Hypothalamus (tissue), 51 donors: ENCODE measurements at places on chromosomes 1 and 21.

- DNase-seq = no peak
Measured at GRCh38 chr1:77095236-77095635, 124.0 kb downstream of the PIGK start.

- no peak for DNase-seq
Measured at GRCh38 chr1:6667139-6667538, 34.5 kb downstream of the DNAJC11 start.

GRCh38 chr1:34075576-34075975, 89.5 kb downstream of the CSMD2 start:
- no peak for DNase-seq

DNA sequence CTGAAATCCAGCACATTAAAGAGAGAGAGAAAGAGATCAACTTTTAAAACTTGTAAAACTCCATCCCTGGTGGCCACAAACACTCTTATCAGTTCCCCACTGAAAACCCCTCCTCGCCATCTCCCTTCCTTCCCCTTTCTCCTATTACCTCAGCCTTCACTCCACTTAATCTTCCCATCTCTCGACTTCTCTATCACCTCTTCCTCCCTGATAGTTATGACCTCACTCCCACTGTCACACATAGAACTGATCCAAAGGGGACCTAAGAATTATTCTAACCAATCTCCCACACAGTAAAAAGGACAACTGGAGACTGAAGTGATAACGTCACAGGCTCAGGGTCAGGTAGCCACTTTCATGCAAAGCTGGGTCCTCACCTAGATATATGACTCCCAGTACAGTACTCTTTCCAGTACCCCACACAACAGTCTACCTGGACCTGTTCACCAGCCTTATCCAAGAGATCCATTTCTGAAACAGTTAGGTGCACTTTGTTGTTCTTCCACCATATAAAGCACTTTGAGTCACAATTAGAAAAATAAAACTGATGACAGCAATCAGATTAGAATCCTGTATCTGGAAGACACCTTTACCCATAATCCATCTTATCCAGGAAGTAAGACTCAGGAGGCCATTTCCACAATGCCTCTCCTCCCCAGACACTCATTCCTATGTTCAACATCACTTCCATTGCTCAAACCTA, 324.8 kb downstream of the SMYD3 start:
- DNase-seq = no peak

- no peak for DNase-seq
Measured at GRCh38 chr1:94004924-94005323, 95.7 kb upstream of the GCLM start.

GRCh38 chr1:28021064-28021463, 61.3 kb downstream of the XKR8 start:
- DNase-seq = no peak

GRCh38 chr1:7565099-7565750, 205.9 kb upstream of the VAMP3 start:
- DNase-seq = no peak

DNA sequence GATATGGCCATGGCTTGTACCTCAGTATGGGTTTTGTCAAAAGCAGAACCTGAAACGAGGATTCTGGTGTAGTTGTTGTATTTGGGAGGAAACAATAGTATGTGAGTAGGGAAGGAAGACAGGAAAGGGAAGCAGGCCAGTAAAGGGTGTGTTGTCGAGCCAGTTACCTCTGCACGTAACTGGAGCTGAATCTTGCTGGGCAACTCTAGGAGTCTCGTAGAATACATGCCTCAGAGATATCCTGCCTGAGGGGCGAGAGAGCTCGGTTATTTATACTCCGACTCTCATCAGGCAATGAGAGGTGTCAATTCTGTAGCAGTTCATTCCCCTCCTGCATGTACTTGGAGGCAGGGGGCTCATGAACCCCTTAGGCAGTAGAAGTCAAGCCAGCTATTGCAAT, 45.9 kb upstream of the KIF26B start:
- no peak for DNase-seq

- DNase-seq = no peak
Measured at GRCh38 chr1:8010080-8010664, 15.9 kb downstream of the ERRFI1 start.

DNA sequence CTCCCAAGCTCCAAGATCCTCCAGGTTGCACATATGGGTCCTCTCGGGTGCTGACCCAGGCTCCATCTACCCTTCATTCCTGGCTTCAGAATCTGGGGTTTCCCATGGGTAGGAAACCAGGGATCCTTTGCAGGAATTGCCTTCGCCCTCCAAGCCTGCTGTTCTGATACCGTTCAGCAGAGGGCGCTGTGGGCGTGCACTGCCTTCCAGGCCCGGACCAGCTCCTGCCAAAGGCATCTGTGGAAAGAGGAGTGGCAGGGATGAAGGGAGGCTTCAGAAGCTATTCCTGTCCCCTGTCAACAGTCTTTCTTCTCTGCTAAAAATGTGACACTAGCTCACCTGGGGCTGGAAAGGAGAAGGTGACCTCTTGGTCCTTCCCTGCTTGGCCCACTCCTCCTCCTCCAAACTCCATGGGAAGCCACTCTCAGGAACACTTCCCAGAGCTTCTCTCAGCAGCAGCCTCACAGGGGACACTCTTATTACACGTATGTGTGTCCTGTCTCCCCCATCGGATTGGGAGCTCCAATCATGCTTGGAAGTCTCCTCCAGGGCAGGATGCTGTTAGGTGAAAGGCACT, 71.2 kb downstream of the VWA5B1 start:
- DNase-seq = peak; percentile 78

- DNase-seq = no peak
Measured at GRCh38 chr1:55955016-55955621, 624.2 kb downstream of the PLPP3 start.

DNA sequence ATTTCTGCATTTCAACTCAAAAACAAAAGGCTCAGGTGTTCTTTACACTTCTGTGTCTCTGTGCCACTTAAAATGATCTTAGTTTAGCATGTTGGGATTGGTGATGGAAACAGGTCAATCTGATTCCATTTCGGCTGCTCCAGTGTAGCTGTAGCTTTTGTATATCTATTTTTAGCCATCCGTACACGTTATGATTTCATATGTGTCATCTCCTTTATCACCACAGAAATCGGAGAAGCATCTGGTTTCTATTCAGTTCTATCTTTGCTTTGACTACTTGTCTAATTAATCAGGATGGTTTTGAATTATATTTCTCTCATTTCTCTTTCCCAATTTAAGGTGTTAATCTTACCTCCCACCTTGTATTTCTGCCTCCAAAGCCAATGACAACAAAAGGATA, 41.1 kb downstream of the RGS21 start:
- DNase-seq = no peak

DNA sequence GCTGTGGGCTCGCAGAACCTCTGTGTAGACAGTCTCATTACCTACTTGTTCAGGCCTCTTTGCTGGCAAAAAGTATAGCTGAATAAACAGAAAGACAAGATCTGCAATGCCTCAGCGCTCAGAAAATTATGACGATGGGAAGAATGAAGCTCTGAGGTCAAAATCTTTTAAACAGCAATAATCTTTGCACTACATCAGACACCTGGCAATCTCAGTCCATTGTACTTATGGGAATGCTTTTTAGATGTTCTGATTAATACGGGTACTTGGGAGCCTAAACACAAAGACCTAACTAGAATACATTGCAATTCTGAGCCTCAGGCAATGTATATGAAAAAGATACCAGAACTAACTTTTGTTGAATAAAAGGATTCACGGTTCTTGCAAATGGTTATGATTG, 410.7 kb downstream of the SMYD3 start:
- no peak for DNase-seq

GRCh38 chr1:165174491-165174890, 182.0 kb downstream of the LMX1A start:
- DNase-seq = no peak

DNA sequence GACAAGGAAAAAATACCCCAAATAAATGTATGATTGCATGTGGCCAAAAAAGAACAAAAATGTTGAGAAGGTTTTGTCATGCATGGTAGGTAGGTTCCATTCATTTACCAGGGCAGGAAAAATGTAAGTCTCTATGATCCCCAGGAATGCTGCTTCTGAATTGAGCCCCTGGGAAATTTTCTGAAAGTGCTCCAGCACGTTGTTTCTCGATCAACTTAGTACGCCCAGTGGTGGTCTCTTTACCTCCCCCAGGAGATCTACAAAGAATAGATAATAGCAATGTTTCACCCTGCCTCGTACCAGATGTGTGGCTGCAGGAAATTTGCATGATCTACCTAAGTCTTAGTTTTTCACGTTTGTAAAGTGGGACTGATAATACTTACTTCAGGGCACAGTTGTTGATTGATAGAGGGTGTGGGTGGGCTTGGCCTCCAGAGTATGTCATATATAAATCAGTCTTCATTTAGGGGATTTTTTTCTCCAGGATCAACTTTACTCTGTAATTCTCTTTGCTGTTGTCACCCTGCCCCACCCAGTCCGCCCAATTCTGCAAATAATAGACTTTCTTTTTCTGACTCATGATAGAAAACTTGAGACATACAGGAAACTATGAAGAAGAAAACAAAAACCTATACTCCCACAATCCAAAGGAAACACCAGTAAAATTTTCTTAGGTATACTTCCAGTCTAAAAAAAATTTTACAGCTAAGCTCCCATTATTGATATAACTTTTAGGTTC, 462.0 kb upstream of the RUNX1 start:
- DNase-seq = no peak

DNA sequence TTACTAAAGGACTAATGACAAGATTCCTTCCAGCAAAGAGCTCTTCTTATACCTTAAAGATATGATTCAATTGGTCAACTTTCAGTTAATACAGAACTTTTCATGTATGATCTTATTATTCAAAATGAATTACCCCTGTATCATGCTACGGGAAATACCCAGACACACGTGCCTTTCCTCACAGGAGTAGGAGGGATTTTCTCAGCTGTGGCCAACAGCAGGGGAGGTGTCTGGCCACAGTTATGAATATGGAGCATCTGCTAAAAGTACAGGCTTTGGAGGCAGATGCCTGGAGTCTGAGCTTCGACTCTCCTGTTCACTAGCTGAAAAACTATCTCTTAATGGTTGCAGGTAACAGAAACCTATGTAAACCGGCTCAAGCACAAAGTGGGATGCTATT, 53.6 kb downstream of the KIAA1614 start:
- DNase-seq = no peak

- no peak for DNase-seq
Measured at GRCh38 chr1:187870552-187870951, 1041.8 kb downstream of the PLA2G4A start.

DNA sequence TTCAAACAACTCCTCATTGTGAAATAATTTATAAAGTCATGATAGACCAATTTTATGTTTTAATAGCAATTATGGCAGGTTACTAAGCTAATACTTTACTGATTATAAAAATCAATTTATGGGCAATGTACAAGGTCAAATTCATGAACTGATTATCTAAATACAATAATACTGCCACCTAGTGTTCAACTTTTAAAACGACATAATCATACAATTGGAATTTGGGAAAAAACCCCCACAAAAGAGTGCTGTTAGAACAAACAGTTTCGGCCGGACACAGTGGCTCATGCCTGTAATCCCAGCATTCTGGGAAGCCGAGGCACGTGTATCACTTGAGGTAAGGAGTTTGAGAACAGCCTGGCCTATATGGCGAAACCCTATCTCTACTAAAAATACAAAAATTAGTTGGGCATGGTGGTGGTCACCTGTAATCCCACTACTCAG, 14.0 kb downstream of the GTF2B start:
- no peak for DNase-seq

GRCh38 chr1:59081795-59082194, 215.1 kb upstream of the FGGY start:
- DNase-seq = no peak

DNA sequence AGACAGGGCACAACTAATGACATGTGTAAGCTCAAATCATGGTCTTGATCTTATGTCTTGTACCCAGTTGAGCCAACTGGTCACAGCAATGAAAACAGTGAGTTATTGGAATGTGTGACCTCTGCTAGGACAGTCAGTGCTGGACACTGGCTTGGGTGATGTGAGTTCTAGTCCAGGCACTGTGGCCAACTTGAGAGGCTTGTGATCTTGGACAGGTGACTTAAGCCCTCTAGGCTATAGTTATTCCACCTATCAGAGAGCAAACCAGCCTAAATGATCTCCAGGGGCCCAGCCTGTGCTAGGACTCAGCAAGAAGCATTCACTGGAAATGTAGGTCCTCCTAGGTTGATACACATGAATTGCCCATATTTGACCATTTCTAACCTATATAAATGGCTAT, 1.1 kb downstream of the KCNE2 start:
- DNase-seq = no peak

- no peak for DNase-seq
Measured at GRCh38 chr1:66381621-66382275, 152.2 kb upstream of the SGIP1 start.

- DNase-seq = no peak
Measured at GRCh38 chr1:95126366-95126765, 9.2 kb downstream of the TLCD4 start.

DNA sequence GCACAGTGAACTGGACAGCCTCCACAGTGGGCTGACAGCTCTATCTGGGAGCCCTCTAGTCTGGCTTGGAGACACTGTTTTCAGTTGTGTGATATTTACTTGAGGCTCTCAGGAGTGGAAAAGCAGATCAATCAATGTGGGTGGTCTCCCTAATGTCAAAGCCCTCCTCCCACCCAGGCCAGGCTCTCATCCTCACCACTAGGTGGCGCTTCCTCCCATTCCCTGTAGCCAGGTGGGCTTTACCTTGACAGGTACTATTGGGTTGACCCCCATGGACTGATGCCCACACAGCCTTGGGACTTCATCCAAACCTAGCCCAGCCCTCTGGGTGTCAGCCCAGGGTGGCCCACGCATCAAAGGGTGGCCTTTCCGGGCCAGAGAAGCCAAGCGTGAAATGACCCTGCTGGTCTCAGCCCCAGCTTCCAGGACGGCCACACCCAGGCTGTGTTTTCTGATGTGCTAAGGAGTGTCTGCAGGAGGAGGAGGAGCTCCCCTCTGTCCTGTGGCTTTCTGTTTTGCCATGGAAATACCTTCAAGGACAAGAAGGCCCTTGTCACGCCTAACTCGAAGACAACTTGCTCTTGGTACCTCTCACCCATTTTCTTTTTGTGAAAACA, 54.0 kb downstream of the CLIC6 start:
- no peak for DNase-seq

GRCh38 chr1:8077120-8077573, 51.0 kb upstream of the ERRFI1 start:
- no peak for DNase-seq

DNA sequence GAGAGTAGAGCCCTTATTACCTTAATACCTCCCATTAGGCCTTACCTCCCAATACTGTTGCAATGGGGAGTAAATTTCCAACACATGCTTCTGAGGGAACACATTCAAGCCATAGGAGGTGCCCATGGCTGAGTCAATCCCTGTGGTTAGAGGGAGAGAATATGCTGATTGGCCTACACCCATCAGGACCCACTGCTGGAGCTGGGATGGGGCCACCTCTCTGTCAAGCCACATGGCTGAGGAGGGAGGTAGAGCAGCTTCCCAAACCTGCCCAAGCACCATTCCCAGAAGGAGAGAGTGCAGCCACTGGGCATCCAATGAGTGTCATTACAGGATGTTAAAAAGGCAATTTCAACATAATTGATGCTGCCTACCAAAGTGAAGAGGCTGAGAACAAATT, 228.1 kb downstream of the C1orf94 start:
- no peak for DNase-seq
